ENCODE measurements at places on chromosomes 2 and 18. TPM values are rescaled to one million over a fixed set of nuclear protein-coding genes. Genes with fewer than 3 reads are reported as not detected.

Gene DOCK10
- total RNA-seq, result 197 TPM

Gene EPB41L5
- 9.2 TPM for total RNA-seq

GRCh38 chr2:121090088-121090715, 194.8 kb downstream of the TFCP2L1 start:
- DNase-seq, result no peak

DNA sequence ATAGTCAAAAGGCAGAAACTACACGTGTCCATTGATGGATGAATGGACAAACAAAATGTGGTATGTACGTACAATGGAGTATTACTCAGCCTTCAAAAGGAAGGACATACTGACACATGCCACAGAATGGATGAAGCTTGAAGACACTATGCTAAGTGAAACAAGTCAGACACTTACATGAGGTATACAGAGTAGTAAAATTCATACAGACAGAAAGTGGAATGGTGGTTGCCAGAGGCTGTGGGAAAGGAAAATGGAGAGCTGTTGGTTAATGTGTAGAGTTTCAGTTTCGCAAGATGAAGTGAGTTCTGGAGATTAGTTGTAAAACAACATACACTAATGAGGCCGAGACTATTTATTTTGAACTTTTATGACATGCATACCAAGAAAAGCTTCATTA, 67.4 kb upstream of the EPB41L3 start:
- DNase-seq, result no peak

GRCh38 chr2:213251618-213252017, 32.6 kb upstream of the SPAG16 start:
- DNase-seq, result no peak

GRCh38 chr2:134232461-134232860, 21.4 kb upstream of the MGAT5 start:
- DNase-seq, result no peak
